ENCODE measurements at places on chromosomes 7 and 10. TPM values are rescaled to one million over a fixed set of nuclear protein-coding genes. Genes with fewer than 3 reads are reported as not detected.

The IL6 gene
- not detected for polyA plus RNA-seq

GRCh38 chr10:116197946-116198675, 74.9 kb downstream of the GFRA1 start:
- H3K4me1 ChIP-seq: no peaks in the 10 kb centered on the region
- H3K27me3 ChIP-seq: no peaks in the 10 kb centered on the region
- H3K27ac ChIP-seq: no peak overlapping the region
- H3K36me3 ChIP-seq: no peaks in the 10 kb centered on the region
- H3K4me3 ChIP-seq: no peak overlapping the region
- no peak for DNase-seq

GRCh38 chr7:131501422-131501821, 55.0 kb downstream of the PODXL start:
- H3K27me3 ChIP-seq: no peaks in the 10 kb centered on the region
- H3K4me1 ChIP-seq: peaks cover 21% of the 10 kb centered on the region
- no peak for DNase-seq
- H3K4me3 ChIP-seq: no peak overlapping the region
- no peak overlapping the region for H3K27ac ChIP-seq

The HOXA6 gene
- 5.6 TPM for polyA plus RNA-seq

GRCh38 chr7:132742189-132742612, 165.9 kb upstream of the PLXNA4 start:
- H3K4me3 ChIP-seq: no peak overlapping the region
- H3K27ac ChIP-seq: no peak overlapping the region
- no peaks in the 10 kb centered on the region for H3K4me1 ChIP-seq
- DNase-seq: peak; percentile 44

- H3K27me3 ChIP-seq: no peaks in the 10 kb centered on the region
- H3K36me3 ChIP-seq: no peaks in the 10 kb centered on the region
- DNase-seq: peak; percentile 82
- no peak overlapping the region for H3K4me3 ChIP-seq
- no peak overlapping the region for H3K27ac ChIP-seq
Observed at GRCh38 chr7:115910541-115911164, 119.9 kb downstream of the TFEC start.

DNA sequence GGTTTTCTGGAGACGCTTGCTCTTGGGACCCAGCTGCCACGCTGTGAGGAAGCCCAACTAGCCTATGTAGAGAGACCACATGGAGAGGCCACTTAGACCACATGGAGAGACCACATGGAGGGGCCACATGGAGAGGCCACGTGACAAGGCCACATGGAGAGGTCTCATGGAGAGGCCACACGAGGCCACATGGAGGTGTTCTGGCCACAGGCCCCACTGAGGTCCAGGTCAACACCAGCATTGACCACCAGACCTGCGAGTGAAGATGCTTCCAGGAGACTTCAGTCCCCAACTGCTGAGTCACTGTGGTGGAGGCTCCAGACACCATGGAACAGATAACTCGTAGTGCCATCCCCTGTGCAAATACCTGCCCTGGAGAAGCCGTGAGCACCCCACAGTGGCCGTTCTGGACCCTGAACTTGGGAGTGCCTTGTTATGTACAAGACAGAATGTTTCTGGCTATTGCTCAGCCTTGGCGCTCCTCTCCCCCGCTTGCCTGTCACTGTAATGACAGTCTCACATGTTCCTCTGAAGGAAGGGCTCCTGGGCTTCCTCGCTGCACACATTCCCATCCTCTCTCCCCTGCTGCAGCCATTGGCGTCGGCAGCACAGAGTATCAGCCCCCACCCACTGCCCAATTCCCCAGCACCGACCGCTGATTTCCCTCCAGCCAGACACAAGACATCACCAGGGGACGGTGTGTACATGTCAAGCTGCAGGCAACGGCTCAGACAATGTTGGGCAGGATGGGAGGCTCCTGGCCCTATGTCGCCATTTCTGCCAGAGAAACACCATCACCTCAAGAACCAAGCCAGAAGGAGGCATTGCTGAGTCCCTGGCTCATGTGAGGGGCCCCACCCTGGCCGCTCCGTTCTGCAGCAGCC, 49.0 kb upstream of the TNRC18 start:
- DNase-seq: no peak
- H3K4me1 ChIP-seq: peaks cover 12% of the 10 kb centered on the region
- H3K27ac ChIP-seq: no peak overlapping the region
- no peaks in the 10 kb centered on the region for H3K27me3 ChIP-seq
- no peaks in the 10 kb centered on the region for H3K36me3 ChIP-seq
- no peak overlapping the region for H3K4me3 ChIP-seq

- no peaks in the 10 kb centered on the region for H3K4me1 ChIP-seq
- H3K27ac ChIP-seq: no peak overlapping the region
- no peak for DNase-seq
- no peaks in the 10 kb centered on the region for H3K36me3 ChIP-seq
- no peak overlapping the region for H3K4me3 ChIP-seq
Observed at GRCh38 chr7:153258686-153259085, 499.1 kb downstream of the ACTR3B start.

GRCh38 chr7:27203365-27203953, 3.6 kb upstream of the HOXA13 start:
- no peak overlapping the region for H3K4me3 ChIP-seq
- H3K27ac ChIP-seq: no peak overlapping the region
- H3K27me3 ChIP-seq: peaks cover 87% of the 10 kb centered on the region

GRCh38 chr10:90890347-90890746, 18.6 kb downstream of the RPP30 start:
- H3K27ac ChIP-seq: no peak overlapping the region
- no peaks in the 10 kb centered on the region for H3K27me3 ChIP-seq
- DNase-seq: no peak
- H3K4me3 ChIP-seq: no peak overlapping the region
- no peaks in the 10 kb centered on the region for H3K4me1 ChIP-seq

The TRPV6 gene
- not detected for polyA plus RNA-seq

The TRPV5 gene
- not detected for polyA plus RNA-seq

- H3K4me1 ChIP-seq: peaks cover 2% of the 10 kb centered on the region
- no peaks in the 10 kb centered on the region for H3K27me3 ChIP-seq
- H3K4me3 ChIP-seq: no peak overlapping the region
- no peak overlapping the region for H3K27ac ChIP-seq
Observed at GRCh38 chr7:102326157-102326889, 29.9 kb downstream of the SPDYE6 start.

- peaks cover 7% of the 10 kb centered on the region for H3K36me3 ChIP-seq
- no peak overlapping the region for H3K27ac ChIP-seq
- DNase-seq: no peak
- H3K27me3 ChIP-seq: no peaks in the 10 kb centered on the region
- H3K4me3 ChIP-seq: no peak overlapping the region
Observed at GRCh38 chr10:110601581-110601980, 34.1 kb downstream of the SMC3 start.

The CCDC71L gene
- 5.2 TPM for polyA plus RNA-seq

- no peaks in the 10 kb centered on the region for H3K27me3 ChIP-seq
- H3K27ac ChIP-seq: no peak overlapping the region
- H3K4me1 ChIP-seq: peaks cover 3% of the 10 kb centered on the region
- no peak for DNase-seq
- H3K4me3 ChIP-seq: no peak overlapping the region
Observed at GRCh38 chr10:43372765-43373361, 1.4 kb downstream of the FXYD4 start.

DNA sequence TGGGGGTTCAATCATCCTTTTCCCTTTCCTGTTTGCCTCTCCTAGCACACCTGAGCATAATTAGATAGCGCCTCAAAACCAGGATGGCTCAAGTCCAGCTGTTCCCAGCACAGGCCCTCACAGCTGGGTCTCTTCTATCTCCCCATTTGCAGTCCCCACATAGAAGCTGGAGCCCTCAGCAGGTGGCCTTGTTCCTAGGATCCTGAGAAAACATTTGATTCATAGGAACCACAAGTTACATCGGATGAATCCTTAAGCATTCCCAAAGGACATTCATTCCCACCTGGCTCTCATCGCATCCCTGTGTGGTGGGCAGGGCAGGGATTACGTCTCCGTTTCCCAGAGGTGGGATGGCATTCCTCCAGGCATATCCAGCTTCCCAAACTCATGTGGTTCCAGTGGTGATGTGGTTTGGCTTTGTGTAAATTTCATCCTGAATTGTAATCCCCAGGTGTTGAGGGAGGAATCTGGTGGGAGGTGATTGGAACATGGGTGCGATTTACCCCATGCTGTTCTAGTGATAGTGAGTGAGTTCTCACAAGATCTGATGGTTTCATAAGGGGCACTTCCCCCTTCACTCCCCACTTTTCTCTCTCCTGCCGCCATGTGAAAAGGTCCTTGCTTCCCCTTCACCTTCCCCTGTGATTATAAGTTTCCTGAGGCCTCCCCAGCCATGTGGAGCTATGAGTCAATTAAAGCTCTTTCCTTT, 49.8 kb upstream of the LEP start:
- peaks cover 24% of the 10 kb centered on the region for H3K27me3 ChIP-seq
- DNase-seq: no peak
- H3K27ac ChIP-seq: no peak overlapping the region
- no peaks in the 10 kb centered on the region for H3K4me1 ChIP-seq

The AGBL3 gene
- polyA plus RNA-seq: 4.0 TPM

- no peaks in the 10 kb centered on the region for H3K4me1 ChIP-seq
- DNase-seq: no peak
- no peak overlapping the region for H3K4me3 ChIP-seq
- H3K27me3 ChIP-seq: peaks cover 4% of the 10 kb centered on the region
Observed at GRCh38 chr7:67843001-67843565, 846.5 kb downstream of the TYW1 start.

The MYO1G gene
- 0.65 TPM for polyA plus RNA-seq

GRCh38 chr10:131778385-131778784, 122.4 kb upstream of the PPP2R2D start:
- no peak for DNase-seq
- no peak overlapping the region for H3K27ac ChIP-seq
- H3K4me3 ChIP-seq: no peak overlapping the region

- DNase-seq: no peak
- no peaks in the 10 kb centered on the region for H3K27me3 ChIP-seq
- no peaks in the 10 kb centered on the region for H3K36me3 ChIP-seq
- peaks cover 36% of the 10 kb centered on the region for H3K4me1 ChIP-seq
- no peak overlapping the region for H3K4me3 ChIP-seq
- H3K27ac ChIP-seq: no peak overlapping the region
Observed at GRCh38 chr10:5543623-5544022, 18.9 kb downstream of the CALML3 start.

The C10orf62 gene
- polyA plus RNA-seq: not detected

- no peaks in the 10 kb centered on the region for H3K36me3 ChIP-seq
- peaks cover 2% of the 10 kb centered on the region for H3K27me3 ChIP-seq
- DNase-seq: no peak
- no peak overlapping the region for H3K4me3 ChIP-seq
- H3K27ac ChIP-seq: no peak overlapping the region
Observed at GRCh38 chr10:62426600-62426999, 52.4 kb downstream of the ZNF365 start.

DNA sequence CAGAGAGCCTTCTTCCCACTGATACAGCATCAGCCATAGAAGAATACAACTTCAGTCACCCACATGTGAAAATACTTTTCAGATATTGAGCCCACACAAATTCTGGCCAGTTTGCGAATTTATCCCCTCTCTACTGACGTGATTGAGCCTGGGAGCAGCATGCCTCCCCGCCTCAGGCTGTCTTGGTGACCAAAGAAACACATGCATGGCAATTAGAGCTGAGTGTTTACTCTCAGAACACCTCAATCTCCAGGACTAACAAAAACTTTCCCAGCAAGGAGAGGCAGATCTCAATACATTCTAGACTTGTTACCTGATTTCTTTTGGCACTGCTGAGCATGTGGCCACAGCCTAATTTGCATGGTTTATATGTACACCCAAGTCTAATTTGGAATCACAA, 122.5 kb downstream of the TMEM26 start:
- no peaks in the 10 kb centered on the region for H3K4me1 ChIP-seq
- H3K27ac ChIP-seq: no peak overlapping the region
- DNase-seq: no peak
- H3K4me3 ChIP-seq: no peak overlapping the region
- no peaks in the 10 kb centered on the region for H3K27me3 ChIP-seq

GRCh38 chr10:8183241-8183704, 128.8 kb downstream of the GATA3 start:
- H3K27me3 ChIP-seq: no peaks in the 10 kb centered on the region
- DNase-seq: no peak
- H3K4me3 ChIP-seq: no peak overlapping the region

The CUTC gene
- polyA plus RNA-seq: 22.5 TPM

The ZNF853 gene
- polyA plus RNA-seq: 14.9 TPM

GRCh38 chr10:76935941-76936613, 701.5 kb downstream of the KCNMA1 start:
- DNase-seq: peak; percentile 72
- H3K27ac ChIP-seq: peak overlapping the region; percentile 9
- H3K27me3 ChIP-seq: no peaks in the 10 kb centered on the region
- no peak overlapping the region for H3K4me3 ChIP-seq
- H3K4me1 ChIP-seq: peaks cover 12% of the 10 kb centered on the region

- no peak overlapping the region for H3K4me3 ChIP-seq
- no peaks in the 10 kb centered on the region for H3K36me3 ChIP-seq
- no peak for DNase-seq
- H3K27ac ChIP-seq: no peak overlapping the region
- no peaks in the 10 kb centered on the region for H3K27me3 ChIP-seq
- no peaks in the 10 kb centered on the region for H3K4me1 ChIP-seq
Observed at GRCh38 chr7:38907066-38907465, 1.9 kb downstream of the VPS41 start.

GRCh38 chr10:104452977-104453376, 99.3 kb downstream of the CFAP58 start:
- no peaks in the 10 kb centered on the region for H3K36me3 ChIP-seq
- DNase-seq: no peak
- no peaks in the 10 kb centered on the region for H3K27me3 ChIP-seq
- H3K4me3 ChIP-seq: no peak overlapping the region

DNA sequence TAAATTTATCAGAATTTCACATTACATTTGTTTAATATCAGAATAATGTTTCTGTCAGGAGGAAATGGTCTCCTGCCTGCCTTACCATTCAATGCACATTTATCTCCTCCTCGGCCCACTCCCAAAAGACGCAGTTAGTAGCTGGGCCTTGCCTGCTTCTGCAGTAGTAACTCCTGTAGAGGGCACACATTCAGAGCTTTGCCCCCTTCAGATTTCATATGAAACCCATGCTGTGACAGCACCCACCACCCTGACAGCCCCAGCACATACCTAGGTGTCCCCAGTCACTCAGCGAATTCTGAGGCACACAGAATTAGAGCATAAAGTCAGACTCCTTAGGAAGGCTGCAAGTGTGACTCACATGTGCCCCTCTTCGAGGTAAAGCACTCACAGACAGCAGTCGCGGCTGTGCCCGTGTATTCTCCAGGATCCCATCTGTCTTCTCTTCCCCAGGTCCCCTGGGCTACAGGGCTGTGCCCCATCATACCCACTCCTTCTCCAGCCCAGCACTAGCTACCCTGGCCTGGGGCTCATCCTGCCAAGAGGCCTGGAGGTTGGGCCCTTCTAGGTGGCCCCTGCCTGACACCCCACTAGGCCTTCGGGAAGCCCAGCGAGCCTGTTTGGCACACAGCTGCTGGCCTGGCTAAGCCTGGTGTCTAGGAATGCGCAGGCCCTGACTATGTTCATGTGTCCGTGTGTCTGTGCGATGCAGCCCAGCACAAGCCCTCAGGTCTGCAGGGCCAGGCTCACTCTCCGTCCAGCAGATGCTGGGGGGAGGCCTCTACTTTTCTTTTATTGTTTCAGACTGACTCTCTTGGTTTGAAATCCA, 4.7 kb upstream of the DEPP1 start:
- no peak overlapping the region for H3K4me3 ChIP-seq
- H3K4me1 ChIP-seq: peaks cover 50% of the 10 kb centered on the region
- DNase-seq: no peak
- peaks cover 40% of the 10 kb centered on the region for H3K36me3 ChIP-seq
- H3K27me3 ChIP-seq: no peaks in the 10 kb centered on the region
- H3K27ac ChIP-seq: no peak overlapping the region
